Stimulated activated CD8-positive, alpha-beta memory T cell treated with anti-CD3 and anti-CD28 coated beads, Interleukin-4, amount 100 ng/mL, for 24 hours (primary cell): ENCODE measurements at places on chromosomes 3 and 15.

DNA sequence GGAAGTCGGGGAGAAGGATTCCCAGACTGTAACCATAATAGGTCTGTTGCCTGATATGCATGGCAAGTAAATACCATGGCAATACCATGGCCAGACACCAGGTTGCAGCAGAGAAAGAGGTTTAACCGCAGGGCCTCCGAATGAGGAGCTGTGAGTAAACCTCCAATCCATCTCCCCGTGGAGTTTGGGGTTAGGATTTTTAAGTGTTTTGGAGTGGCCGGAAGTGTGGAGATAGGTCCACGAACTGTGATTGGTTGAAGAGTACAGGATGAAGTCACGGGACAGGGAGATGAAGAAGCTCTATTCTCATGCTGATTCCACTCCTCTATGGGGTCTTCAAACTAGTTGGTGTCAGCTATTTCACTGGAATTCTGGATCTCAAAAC is 127.9 kb downstream of the ST8SIA2 start:
- peak; percentile 16 for DNase-seq

DNA sequence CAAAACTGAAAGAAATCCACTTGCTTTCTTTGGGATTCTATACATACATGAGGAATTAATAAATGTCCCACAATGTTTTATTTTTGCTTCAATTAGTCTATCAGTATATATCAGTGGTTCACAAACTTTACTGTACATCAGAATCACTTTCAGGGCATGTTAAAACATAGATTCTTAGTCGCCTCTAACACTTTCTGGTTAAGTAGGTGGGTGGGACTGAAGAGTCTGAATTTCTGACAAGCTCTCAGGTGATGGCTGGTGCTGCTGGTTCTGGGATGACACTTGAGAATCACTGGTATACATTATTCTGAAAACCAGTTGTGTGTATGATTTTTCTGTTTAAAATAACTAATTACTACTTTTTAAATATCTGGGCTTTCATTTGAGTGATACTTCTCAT is 393.3 kb downstream of the TBC1D5 start:
- no peak for DNase-seq

- DNase-seq = no peak
Observed at GRCh38 chr3:72721683-72722381, 126.4 kb downstream of the SHQ1 start.

DNA sequence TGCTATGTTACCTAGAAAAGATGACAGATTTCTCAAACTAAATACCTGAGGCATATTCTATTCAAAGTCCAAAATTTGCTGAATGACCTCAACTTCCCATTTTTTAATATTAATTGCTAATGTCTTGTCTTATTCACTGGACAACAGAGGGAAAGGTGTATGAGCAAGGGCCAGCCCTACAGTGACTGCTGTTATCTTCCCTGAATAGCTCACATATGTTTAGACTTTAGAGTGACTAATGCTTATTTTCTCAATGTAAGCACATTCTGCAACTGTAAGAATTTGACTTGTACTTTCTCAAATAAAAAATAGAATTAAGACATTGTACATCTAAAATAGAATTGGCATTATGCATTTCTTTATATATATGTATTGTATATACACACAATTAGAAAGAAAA is 26.5 kb upstream of the AADACL2 start:
- DNase-seq = no peak

DNA sequence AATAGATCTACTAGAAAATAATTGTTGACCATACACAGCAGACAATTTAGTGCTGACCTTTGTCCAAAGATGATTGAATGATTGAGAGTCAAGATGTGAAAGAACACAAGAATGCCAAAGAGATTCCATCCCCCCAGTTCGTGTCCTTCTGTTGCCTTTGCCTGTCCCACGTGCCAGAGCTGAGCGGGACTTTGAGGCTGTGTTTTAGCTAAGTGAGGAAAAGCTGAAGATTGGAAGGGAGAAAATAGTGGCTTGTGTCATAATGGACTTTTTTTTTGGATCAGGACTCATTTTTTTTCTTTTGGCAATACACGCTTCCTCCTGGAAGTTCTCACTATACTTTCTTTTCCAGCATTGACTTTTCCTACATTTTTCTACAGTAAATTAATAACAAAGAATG is 206.6 kb upstream of the MDFIC2 start:
- no peak for DNase-seq

DNA sequence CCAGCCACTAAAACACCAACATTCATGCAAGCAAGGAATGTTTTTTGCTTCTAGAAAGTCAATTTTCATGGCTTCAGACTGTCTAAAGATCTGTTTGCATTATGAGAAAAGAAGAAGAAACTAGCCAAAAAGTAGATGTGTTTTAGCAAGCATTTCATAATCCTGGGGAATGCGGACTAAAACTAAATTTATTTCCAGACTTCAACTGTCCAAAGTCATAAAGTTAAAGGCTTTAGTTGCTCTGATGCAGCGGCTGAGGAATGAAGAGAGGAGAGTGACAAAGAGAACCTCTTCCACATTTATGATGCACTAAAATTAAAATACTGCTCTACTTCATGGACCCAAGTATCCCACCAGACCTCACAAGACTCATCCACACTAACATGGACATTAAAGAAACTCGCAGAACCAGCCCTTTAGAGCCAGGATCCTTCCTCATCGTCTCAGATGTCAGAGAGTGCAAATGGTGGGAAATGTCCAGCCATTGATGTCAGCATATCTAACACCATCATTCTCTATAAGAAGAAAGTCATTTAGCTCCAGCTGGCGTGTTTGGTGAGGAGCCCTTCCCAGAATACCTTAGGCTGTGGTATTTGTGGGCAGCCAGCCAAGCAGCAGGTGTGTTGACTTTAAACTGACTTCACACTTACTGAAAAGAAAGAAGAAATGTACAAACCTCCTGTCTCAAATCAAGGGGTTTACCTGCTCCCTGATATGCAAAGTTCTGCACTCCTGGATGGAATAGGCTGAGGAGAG is 17.4 kb downstream of the FYCO1 start:
- no peak for DNase-seq

DNA sequence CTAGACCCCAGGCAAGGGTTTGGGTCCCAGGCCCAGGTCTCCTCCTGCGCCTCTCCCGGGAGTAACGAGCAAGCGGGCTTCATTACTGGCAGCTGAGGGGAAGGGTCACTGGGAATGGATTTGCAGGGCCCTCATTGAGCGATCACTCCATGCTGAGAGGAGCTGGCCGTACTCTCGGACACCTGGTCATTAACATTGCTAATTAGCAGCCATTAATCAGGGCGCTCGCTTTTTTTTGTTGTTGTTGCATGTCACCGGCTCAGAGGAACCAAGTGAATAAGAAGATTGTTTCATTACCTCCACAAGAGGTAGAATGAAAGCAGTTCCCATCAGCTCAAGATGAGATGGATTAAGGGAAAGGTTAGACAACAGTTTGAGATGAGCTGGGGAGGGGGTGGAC is 293.0 kb upstream of the ATP11B start:
- no peak for DNase-seq

GRCh38 chr3:10149226-10149625 is 7.6 kb downstream of the VHL start:
- DNase-seq = no peak

DNA sequence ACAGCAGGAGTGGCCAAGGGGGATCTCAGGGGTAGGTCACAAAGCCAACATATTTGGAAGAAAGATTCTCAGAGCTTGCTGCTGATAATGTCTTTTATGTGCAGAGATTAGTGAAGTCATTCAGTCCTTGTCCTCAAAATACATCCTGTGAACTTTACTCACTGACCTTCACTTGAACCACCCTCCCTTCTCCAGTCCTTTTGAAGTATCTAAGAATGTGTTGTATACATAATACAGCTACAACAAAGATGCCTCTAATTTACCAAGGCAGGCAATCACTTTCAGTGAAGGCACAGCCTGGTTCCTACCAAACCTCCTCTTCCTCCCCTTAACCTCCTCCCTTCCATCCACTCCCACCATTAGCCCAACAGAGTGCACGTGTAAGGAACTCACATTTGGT is 38.3 kb downstream of the ETV5 start:
- DNase-seq = no peak

DNA sequence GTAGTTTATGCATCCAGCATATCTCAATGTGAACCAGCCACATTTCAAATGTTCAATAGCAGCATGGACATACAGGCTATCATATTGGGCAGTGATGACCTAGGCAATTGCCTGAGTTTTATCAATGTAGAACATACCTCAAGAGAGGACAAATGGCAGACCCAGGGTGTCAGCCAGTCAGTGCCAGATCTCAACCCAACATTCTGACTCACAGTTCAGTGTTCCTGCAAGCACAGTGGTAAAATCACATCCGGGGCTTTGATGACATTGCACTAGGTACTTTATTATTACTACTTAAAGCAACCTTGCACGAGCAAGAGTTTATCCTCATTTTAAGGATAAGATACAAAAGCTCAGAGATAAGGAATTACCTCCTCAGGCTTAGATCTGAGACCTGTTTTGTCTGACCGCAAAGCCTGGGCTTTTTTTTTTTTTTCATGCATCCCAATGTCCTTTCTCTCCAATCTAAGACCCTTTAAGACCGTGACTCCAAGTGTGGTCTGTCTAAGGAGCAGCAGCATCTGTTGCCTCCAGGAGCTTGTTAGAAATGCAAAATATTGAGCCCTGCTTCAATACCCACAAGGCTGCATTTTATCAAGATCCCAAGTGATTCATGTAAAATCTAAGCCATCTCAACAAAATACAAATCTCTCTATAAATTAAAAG is 60.1 kb downstream of the SLC12A1 start:
- DNase-seq = no peak

DNA sequence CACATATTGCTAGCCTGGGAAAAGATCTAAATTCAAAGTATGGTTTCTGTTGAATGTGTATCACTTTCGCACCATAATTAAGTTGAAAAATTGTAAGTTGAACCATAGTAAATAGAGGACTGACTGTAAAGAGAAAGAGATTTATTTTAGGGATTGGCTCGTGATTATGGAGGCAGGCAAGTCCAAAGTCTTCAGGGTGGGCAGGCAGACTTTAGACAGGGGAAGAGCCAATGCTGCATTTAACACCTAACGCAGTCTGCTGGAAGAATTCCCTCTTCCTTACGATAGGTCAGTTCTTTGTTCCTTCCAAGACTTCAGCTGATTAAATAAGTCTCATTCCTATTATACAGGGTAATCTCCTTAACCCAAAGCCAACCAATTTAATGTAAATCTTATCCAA is 15.8 kb downstream of the C3orf85 start:
- no peak for DNase-seq

- DNase-seq = no peak
Observed at GRCh38 chr3:184716622-184717398, 4.9 kb upstream of the MAGEF1 start.

GRCh38 chr15:42106288-42106687 is 11.9 kb upstream of the PLA2G4D start:
- no peak for DNase-seq

GRCh38 chr3:19030522-19030839 is 117.8 kb upstream of the KCNH8 start:
- DNase-seq = no peak

GRCh38 chr3:132804498-132804897 is 82.3 kb upstream of the NPHP3 start:
- no peak for DNase-seq

GRCh38 chr3:50355829-50356552 is 3.3 kb downstream of the TMEM115 start:
- DNase-seq = no peak

GRCh38 chr3:52509753-52510328 is 14.7 kb downstream of the STAB1 start:
- DNase-seq = no peak

GRCh38 chr3:129122412-129123011 is 908 bp upstream of the RAB43 start:
- DNase-seq = no peak
